T-helper 2 cell treated with Interferon-gamma antibody and Interleukin-4, amounts not matched to agents 5 μg/mL and 100 μg/mL, for 36 hours (primary cell): ENCODE measurements at places on chromosomes 2 and 18.

DNA sequence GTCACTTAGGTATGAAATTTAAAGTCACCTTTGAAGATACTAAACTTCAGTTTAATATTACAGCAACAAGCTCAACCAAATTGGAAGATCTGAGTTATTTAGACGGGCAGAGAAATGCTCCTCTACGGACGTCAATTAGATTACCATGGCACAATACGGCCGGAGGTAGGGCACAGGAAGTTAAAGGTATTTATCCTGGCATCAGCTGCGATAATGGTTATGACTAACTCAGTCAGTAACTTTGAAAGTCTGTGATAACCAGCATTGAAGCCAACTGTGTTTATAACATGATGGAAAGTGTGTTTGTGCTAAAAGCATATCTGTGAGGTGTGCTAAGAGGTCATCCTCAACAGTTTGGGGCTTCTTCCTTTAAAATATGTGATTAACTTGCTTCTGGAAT, 117.3 kb downstream of the WDSUB1 start:
- no peaks in the 10 kb centered on the region for H3K4me1 ChIP-seq
- no peak for DNase-seq
- no peak overlapping the region for H3K4me3 ChIP-seq
- no peaks in the 10 kb centered on the region for H3K36me3 ChIP-seq
- H3K27ac ChIP-seq, result no peak overlapping the region

DNA sequence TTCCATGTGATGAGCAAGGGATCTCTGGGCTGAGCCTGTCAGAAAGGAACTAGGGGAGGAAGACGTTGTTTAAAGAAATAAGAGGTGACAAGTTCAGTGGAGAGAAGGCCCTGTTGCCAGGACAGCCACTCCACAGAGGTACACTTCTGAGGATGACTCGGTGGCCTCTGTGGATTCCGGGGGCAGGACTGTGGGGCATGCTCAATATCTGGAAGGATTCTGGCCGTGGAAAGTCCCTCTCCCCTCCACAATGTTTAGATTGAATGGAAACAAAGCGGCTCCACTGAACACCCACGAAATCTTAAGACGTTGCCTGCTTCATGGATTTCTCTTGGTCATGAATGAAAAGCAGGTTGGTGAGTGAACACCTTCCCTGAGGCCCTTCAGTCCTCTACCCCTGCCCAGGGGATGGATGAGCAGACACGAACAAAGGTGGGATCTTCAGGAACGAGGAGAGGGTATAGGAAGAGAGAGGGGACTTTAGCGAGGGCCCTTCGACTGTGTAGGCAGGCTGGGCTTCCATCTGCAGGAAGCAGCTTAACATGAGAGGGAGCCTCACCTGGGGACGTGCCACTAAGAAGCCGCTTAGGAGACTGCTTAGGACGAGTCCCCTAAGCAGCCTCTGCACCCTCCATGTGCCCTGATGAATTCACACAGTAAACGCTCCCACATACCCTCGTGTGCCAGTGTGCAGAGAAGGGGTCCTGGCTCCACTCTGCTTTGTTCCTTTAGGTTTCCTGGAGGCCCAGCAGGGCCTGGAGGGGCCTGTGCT, 1.9 kb downstream of the NTSR2 start:
- H3K4me1 ChIP-seq, result peaks cover 8% of the 10 kb centered on the region

GRCh38 chr2:233051241-233052149, 8.6 kb upstream of the INPP5D start:
- no peak overlapping the region for H3K4me3 ChIP-seq
- H3K27me3 ChIP-seq, result peaks cover 32% of the 10 kb centered on the region
- no peak overlapping the region for H3K27ac ChIP-seq

GRCh38 chr2:26523750-26524149, 45.8 kb upstream of the OTOF start:
- no peak overlapping the region for H3K27ac ChIP-seq
- no peak for DNase-seq
- H3K4me3 ChIP-seq, result no peak overlapping the region
- peaks cover 11% of the 10 kb centered on the region for H3K27me3 ChIP-seq

DNA sequence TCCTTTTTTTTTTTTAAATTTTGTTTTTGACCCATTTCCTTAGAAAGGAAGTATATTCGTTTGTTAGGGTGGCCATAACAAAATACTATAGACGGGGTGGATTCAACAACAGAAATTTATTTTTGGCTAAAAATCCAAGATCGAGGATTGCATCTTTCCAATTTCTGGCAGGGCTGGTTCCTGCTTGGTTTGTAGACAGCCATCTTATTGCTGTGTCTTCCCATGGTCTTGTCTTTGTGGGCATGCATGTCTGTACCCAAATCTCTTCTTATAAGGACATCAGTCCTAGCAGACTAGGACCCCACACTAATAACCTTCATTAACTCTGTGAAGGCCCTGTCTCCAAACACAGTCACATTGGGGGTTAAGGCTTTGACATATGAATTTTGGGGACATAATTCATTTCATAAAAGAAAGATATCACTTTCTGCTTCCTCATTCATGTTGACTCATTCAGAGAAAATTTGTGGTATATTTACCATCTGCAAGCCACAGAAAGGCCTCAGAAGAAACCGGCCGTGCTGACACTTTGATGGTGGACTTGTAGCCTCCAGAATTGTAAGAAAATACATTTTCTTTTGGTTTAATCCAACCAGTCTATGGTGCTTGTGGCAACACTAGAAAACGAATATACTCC, 262.1 kb downstream of the LPIN1 start:
- H3K4me1 ChIP-seq, result peaks cover 11% of the 10 kb centered on the region
- DNase-seq, result no peak
- H3K27me3 ChIP-seq, result peaks cover 20% of the 10 kb centered on the region
- no peak overlapping the region for H3K4me3 ChIP-seq

- H3K27ac ChIP-seq, result no peak overlapping the region
- no peaks in the 10 kb centered on the region for H3K36me3 ChIP-seq
- H3K4me1 ChIP-seq, result no peaks in the 10 kb centered on the region
- no peak for DNase-seq
- no peak overlapping the region for H3K4me3 ChIP-seq
These were observed 69.0 kb upstream of the DDX18 start for GRCh38 chr2:117745537-117745936.

GRCh38 chr18:8050616-8051329, 483.7 kb downstream of the PTPRM start:
- no peak overlapping the region for H3K4me3 ChIP-seq
- no peak for DNase-seq
- H3K4me1 ChIP-seq, result peaks cover 8% of the 10 kb centered on the region
- H3K36me3 ChIP-seq, result no peaks in the 10 kb centered on the region
- no peaks in the 10 kb centered on the region for H3K27me3 ChIP-seq

DNA sequence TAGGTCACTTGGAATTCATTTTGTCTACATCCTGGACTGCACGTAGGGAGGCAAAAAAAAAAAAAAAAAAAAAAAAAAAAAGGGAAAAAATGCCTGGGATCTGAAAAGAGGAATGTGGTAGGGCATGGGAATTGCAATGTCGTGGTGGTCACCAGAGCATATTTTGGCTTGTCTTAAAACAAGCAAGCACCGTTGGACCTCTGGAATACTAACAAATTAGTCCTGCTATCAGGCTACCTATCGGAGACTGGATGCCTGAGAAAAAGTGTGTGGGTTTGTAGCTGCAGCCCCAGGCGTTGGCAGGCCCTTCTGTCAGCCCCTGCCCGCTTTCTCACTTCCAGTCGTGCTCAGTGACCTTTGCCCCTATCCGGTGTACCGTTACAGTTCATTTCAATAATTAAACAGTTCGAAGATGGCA, 588.5 kb upstream of the ZEB2 start:
- no peak for DNase-seq
- no peaks in the 10 kb centered on the region for H3K4me1 ChIP-seq
- no peaks in the 10 kb centered on the region for H3K27me3 ChIP-seq
- no peaks in the 10 kb centered on the region for H3K36me3 ChIP-seq
- no peak overlapping the region for H3K27ac ChIP-seq

DNA sequence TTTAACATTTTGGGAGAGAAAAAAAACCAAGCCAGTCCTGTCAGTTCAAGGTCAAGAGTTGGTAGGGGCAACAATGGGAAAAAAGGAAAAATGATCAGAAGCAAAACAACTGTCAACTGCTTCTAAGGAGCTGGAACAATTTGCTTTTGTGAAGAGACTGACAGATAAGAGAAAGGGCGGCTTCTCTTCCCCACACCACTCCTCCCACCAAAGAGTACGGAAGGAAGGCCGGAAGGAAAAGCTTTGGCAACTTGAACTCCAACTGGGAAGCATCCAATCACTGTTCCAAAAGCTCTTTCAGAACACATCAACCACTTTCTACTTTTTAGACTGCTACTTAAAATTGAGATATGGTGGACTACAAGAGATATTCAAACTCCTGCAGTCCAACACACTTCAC, 57.8 kb upstream of the NFU1 start:
- H3K4me3 ChIP-seq, result no peak overlapping the region
- DNase-seq, result no peak

GRCh38 chr2:86315084-86315483, 22.3 kb downstream of the REEP1 start:
- no peak overlapping the region for H3K27ac ChIP-seq
- H3K27me3 ChIP-seq, result peaks cover 9% of the 10 kb centered on the region

- peaks cover 2% of the 10 kb centered on the region for H3K27me3 ChIP-seq
- H3K36me3 ChIP-seq, result no peaks in the 10 kb centered on the region
- H3K27ac ChIP-seq, result no peak overlapping the region
- DNase-seq, result peak; percentile 20
These were observed 138.8 kb downstream of the MCFD2 start for GRCh38 chr2:46776687-46777327.

DNA sequence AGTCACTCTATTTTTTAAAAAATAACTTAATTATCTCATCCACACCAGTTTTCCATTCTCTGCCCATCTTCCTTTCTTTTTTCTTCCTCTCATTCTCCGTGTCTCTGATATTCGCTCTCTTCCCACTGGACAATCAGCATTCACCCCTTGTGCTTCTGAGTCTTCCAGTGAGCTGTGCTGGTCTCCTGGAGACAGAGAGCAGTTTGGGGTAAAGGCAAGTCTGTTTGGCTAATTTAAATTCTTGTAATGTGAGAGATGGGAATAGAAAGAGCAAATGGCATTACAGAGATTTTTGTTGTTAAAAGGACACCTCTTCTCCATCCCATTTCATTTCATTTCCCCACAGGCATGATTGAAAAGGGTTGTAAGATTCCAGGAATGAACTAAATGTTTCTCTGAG, 107.5 kb downstream of the DTNA start:
- no peak for DNase-seq
- no peaks in the 10 kb centered on the region for H3K4me1 ChIP-seq
- H3K27ac ChIP-seq, result no peak overlapping the region
- peaks cover 2% of the 10 kb centered on the region for H3K27me3 ChIP-seq
- H3K36me3 ChIP-seq, result no peaks in the 10 kb centered on the region
